ENCODE measurements at places on chromosomes 16 and 17.

DNA sequence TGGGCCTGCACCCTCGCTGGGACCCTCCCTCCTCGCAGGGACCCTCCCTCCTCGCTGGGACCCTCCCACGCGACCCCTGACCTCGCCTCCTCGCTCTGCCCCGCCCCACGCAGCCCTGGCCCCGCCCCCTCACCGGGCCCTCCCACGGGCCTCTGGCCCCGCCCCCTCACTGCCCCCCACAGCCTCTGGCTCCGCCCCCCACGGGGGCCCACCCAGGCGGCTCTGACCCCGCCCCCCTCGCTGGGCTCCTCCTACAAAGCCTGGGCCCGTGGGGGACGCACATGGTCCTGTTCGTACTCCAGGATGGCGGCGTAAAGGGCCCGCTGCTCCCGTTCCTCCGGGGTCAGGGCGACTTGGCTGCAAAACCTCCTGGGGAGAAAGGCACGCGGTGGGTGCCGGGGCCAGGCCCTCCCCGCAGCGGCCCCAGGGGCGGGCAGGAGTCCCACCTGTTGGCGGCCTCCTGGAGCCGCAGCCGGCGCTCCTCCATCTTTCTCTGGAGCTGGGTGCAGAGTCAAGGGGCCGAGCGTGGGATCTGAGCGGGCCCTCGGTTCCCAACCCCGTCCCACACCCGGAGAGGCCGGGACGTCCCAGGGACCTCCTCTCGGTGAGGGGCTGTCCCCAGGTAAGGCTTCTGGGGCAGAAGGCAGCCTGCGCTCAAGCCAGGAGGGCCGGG, 9.0 kb downstream of the VPS9D1 start:
- no peak for DNase-seq

DNA sequence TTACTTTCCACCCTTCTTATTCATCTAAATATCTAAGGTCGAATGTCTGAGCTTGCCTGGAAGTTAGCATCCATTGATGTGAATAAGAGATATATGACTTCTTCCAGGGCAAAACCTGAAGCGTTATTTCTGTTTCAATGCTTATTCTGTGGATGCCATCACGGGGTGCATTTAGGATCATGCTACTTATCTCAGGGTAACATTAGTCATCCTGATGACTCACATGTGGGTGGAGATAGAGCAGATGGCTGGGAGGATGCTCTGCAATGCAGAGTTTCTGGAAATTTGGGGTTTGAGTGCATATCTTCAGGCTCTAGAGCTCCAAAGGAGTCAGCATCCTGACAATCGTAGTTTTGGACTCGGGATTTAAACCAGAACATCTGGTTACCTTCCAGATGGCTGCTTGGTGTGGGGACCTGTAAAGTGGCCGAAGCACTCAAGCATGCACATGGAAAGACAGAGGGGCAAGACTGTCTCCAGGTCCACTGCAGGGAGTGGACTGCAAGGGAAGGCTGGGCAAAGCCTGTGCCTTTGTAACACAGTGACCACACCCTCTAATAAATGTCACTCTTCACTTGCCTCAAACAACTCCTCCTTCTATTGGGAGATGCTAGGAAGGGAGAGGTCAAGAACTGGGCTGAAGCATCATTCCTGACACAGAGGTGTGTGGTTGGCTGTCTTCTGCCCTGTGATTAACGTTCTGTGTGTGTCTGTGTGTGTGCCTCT, 175.2 kb upstream of the SALL1 start:
- no peak for DNase-seq

- DNase-seq: peak; percentile 66
Observed at GRCh38 chr16:17358846-17359245, 111.9 kb downstream of the XYLT1 start.

DNA sequence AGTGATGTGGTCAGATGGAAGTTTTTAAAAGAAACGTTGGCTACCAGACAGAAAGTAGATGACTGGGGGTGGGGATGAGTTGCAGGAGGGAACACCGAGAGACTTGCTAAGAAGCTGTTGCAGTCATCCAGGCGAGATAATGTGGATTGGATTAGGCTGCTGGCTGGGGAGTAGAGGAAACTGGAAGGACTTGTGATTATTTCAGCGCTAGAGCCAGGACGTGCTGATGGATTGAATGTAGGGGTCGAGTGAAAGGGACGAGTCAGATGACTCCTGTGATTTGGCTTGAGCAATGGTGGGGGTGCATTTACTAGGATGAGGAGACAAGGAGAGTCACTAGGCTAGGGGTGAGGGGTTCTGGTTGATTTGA, 88.5 kb downstream of the CLEC16A start:
- DNase-seq: peak; percentile 22

DNA sequence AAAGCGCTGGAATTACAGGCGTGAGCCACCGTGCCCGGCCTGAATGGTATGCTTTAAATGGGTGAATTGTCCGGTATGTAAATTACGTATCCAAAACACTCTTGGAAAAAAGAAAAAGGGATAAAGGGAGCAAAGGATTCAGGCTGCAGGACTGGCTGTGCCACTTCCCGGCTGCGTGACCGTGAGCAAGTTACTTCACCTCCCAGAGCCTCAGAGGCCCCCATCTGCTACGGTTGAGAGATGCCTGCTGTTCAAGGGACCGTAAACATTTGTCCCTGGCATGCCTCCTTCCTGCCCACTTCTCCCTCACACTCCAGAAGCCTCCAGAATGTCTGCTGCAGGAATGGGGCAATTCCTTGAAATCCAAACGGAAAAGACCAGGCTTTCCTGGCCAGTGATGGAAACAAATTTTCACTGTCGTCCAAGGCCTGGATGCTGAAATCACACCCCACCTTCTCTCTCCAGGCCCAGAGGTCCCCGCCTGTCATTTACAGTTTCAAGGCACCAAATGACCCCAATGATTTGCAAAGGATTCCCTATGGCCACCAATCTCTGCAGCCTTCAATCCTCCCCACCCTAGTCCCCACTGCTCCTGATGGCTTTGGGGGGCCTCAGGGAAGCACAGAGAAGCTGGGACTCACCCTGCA, 22.9 kb upstream of the LITAF start:
- no peak for DNase-seq

DNA sequence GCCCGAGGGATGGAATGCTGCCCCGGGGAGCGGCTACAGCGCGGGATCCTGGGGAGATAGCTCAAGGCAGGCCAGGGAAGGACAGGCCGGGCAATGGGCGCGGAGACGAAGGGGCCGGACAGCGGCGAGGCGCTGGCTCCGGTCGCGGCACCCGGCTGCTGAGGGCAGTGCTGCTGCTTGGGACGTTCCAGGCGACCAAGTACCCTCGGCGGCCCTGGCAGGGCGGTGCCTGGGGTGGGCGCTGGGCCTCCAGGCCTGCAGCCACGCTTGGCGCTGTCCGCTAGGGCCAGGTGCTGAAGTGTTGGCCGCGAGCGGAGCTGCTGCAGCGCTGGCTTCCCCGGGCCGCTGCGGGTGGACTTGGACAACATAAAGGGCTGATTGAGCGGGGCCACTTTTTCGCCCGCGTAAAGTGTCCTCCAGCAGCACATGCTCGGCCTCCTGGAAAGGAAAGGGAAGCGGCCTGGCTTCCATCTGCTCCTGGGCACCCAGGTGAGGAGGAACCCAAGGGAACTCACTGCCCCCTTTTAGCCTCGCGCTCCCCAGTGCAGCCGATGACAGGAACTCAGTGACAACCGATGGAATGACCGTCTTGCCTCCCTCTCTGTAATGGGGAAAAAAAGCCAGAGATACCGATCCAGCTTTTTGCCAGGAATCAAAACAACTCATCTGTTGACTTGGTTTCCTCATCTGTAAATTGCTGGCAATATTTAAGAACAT, 23.7 kb downstream of the CLEC3A start:
- peak; percentile 9 for DNase-seq

DNA sequence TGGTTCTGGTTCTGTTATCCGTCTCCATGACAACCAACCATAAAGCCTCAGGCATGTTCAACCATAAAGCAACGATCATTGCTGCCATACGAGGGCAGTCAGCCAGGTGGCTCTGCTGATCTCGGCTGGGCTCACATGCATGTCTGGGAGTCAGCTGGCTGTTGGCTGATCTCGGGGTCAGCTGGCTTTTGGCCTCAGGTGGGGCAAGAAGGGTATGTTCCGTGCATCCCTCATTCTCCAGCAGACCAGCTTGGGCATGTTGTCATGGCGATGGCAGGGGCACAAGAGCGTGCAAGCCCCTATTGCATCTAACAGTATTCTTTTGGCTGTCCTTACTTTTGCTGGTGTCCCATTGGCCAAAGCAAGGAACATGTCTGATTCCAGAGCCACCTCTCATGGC, 86.2 kb downstream of the ABCC6 start:
- DNase-seq: no peak

DNA sequence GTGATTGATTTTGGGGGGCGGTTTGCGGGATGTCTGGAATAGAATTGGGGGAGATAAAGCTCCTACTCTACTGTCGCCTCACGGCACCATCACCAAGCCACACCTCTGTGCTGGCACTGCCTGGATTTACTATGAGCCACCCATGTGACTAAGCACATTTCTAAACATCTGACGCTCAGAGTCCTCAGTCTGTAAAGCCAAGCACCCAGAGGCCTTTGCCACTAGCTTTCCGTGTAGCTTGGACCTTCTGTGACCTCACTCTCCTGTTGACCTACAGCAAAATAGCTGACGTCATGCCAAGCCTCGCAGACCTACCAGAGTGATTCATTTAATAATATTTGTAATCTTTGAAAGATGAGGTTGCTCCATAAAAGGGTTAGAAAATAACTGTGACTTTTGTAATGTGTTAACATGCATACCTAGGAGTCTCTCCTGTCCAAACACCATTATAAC, 38.5 kb upstream of the MYOCD start:
- DNase-seq: no peak

Measured in pons (tissue), 1 donor.